CD4-positive, alpha-beta T cell treated with Interleukin-4 for 4 hours (primary cell): ENCODE measurements at places on chromosomes 4 and X.
A peak's percentile ranks its signal among the peaks of the same experiment; 100 is the strongest.

- no peak for DNase-seq
Observed at GRCh38 chr4:176354884-176355283, 35.1 kb downstream of the SPCS3 start.

GRCh38 chrX:138771047-138771446 is 59.5 kb upstream of the FGF13 start:
- no peak for DNase-seq

DNA sequence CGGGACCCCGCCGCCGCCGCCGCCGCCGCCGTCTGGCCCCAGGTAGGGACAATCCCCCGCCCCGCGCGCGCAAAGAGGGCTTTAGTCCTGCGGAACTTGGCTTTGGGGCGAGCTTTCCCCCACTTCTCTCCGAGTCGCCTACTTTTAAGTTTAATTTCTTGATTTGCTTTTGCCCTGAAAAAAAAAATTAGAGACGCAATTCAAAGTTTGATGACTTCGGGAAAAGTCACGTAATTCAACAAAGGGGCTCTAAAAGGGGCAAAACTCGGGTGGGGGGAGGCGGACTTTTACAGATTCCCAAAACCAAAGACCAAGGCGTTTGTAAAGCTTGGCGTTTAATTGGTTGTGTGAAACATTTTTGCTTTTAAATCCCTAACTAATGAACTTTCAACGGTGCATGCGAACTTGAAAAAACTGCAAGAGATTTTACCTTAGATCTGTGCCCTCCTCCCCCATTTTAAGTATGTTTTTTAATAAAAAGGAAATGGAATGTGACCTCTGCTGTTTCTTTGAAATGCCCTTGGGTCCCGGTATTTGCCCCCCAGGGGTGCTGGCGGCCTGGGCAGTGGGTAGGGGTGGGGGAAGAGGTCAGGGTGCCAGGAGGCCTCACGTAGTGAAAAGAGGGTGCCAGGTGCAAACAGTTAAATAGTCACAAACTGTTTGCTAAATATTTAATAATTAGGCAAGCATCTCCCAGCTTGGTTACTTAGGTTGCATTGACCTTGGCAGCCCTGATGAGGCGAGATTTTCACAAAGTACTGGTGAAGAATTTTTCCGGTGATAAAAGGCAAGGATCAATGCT is 209.7 kb downstream of the NWD2 start:
- no peak for DNase-seq

DNA sequence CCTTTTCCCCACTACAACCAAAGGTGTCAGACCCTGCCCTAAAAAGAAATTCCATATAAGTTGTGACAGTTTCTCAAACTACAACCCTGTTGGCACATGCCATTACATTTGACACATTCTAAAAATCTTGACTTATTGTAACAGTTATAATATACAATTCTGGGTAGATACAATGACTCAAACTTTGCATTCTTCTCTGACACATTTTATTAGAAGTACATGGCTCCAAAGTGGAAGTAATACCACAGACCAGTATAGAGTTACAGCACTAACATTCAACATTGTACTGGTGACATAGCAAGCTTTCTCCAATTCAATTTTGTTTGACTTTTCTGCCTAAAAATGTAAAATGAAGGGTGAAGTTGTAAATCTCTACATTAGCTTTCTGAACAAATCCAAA is 196.6 kb upstream of the ETNPPL start:
- no peak for DNase-seq

DNA sequence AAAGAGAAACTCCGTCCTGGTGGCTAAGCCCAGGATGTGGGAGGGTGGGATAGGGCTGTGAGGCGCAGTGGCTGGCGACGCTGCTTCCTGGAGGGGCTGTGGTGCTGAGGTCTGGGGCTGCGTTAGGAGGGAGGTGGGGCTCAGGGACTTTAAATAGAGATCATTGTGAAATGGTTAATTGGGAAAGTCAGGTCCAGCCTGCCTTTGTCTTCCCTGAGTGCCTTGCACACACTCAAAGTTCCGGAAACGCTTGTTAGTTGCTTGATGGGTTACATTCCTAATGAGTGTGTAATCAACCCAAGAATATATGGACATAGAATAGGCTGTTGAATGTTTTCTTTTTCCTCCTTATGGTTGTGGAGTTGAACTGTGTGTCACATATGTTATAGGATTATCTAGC is 55.7 kb upstream of the CLDN34 start:
- DNase-seq, result no peak

GRCh38 chr4:47451657-47452056 is 11.8 kb downstream of the COMMD8 start:
- DNase-seq, result no peak

DNA sequence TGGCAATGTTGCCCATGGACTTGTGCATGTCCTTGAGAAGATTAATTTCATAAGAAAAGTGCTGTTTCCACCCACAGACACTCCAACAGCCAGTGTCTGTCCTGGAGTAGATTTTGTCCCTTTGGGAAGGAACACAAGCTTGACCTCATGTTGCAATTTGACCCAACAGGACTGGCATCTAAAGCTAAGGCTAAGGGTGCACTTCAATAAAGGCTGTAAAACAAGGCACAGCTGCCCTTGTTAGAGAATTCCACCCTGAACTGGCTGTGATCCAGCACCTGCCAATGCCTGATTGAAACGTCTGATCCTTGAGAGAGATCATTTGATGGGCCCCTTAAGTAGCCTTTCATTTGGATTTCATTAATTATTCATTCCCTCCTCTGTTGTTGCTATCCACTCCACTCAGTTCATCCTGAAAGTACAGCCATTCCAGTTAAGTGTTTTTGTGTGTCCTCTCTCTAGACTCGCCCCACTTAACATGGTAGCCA is 56.2 kb downstream of the CD99L2 start:
- no peak for DNase-seq

GRCh38 chrX:53441531-53442321 is 7.6 kb upstream of the HSD17B10 start:
- DNase-seq, result peak; percentile 65

DNA sequence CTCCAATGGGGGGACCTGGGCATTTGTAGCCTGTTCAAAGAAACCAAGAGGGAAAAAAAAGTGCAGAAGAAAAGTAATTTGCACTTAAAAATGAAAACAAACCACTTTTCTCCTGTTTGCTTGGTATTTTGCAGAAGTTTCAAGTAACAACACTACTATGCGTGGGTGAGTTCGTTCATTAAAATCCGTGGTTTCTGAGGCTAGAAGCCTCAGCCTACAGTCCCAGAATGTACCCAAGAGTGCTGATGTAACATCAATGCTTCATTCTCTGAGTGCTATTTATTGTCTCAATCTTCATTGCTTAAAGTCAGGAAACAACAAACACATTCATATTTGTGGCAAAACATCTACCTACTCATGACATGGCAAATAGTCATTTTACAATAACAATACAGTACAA is 29.2 kb downstream of the LGI2 start:
- no peak for DNase-seq
